Left lung (tissue), 14 donors: ENCODE measurements at places on chromosomes 6 and 20. TPM values are rescaled to one million over a fixed set of nuclear protein-coding genes. Genes with fewer than 3 reads are reported as not detected.

The HLA-DQB1 gene
- polyA plus RNA-seq = 2.8 TPM

The TINAG gene
- not detected for polyA plus RNA-seq

The LAMA4 gene
- polyA plus RNA-seq = 213 TPM

The HAO1 gene
- not detected for polyA plus RNA-seq

The SPATS1 gene
- polyA plus RNA-seq = 1.2 TPM

The FGD2 gene
- 4.3 TPM for polyA plus RNA-seq

DNA sequence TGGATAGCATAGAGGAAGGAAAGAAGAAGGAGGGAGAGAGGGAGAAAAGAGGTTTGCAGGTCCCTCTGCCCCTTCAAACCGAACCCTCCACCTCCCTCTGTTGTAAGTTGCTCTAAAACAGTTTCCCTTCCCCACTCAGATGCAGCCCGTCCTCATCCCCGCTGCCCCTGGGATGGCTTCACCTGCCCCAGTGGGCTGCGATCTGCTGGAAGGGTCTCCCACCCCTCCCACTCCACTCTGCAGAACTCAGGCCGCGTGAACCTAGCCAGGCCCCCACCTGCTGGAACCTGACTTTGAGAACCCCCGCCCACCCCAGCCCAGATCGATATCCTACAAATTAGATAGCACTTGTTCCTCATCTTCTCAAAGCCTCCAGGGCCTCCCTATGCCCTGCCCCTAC, 190.8 kb downstream of the DLL1 start:
- H3K27ac ChIP-seq = no peak overlapping the region
- DNase-seq = no peak
- H3K27me3 ChIP-seq = no peaks in the 10 kb centered on the region
- no peak overlapping the region for H3K4me3 ChIP-seq

GRCh38 chr6:101000341-101000740, 119.2 kb upstream of the ASCC3 start:
- peaks cover 8% of the 10 kb centered on the region for H3K4me1 ChIP-seq
- no peaks in the 10 kb centered on the region for H3K36me3 ChIP-seq
- no peaks in the 10 kb centered on the region for H3K27me3 ChIP-seq

- no peaks in the 10 kb centered on the region for H3K27me3 ChIP-seq
- H3K27ac ChIP-seq = no peak overlapping the region
- no peaks in the 10 kb centered on the region for H3K36me3 ChIP-seq
- H3K4me1 ChIP-seq = peaks cover 8% of the 10 kb centered on the region
- no peak overlapping the region for H3K4me3 ChIP-seq
These were observed 4.9 kb upstream of the ASCC3 start for GRCh38 chr6:100886076-100886475.

DNA sequence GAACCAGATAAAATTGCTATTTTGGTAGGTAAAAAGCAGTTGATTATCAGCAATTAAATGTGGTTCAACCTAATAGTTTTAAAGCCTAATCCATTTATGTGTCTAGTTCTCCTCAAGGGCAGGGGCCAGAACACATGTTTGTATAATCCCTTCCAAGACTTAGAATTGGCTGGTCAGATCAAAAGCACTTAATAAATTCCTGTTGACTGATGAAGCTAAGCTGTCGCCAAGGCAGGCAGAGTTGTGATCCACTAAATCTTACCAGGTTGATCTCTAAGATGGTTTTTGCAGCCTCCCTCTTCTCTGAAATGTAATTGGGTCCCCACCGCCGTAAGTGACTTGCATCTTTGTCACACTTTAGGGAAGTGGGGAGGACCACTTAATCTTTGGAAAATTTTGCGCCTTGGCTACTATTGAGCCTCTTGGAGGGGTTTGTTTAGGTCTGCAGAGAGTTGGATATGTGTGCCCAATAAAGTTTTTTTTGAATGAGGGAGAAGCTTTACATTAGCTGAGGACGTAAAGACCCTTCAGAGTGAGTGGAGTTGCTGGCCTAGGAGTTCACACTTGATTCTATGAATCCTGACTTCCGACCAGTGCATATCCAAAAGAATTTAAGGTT, 65.9 kb downstream of the PHF20 start:
- H3K36me3 ChIP-seq = no peaks in the 10 kb centered on the region
- no peak for DNase-seq
- no peaks in the 10 kb centered on the region for H3K27me3 ChIP-seq
- no peaks in the 10 kb centered on the region for H3K4me1 ChIP-seq

DNA sequence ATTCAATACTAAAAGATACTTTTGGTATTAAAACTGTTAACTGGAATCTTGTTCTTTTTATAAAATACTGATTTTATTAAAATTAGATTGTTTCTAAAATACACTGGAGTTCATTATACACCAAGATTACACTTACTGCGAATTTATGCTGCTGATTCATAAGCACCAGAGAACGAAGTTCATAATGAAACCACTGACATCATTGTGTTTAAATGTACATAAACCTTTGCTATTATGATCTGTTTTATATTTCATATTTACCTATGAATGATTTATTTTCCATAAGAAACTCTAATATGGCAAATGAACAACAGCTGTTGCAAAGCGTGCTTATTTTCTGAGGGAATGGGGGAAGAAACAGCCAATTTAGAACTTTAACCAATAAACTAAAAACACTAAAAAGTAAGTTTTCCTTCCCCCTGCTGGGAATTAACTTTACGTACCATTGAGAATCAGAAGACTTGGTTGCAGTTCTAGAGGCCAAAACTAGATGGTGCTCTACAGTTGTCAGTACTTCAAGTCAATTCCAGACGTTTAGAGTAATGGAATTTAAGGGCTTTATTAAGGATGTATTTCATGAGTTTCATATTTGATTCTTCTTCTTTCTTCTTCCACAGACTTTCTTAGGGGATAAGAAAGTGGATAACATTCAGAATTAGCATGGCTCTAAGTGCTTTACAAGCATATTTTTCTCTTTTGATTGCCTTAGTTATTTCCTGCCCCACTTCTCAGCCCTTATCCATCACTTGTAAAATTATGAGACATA, 30.8 kb upstream of the COL19A1 start:
- H3K36me3 ChIP-seq = no peaks in the 10 kb centered on the region
- DNase-seq = no peak
- no peak overlapping the region for H3K27ac ChIP-seq
- no peak overlapping the region for H3K4me3 ChIP-seq

GRCh38 chr6:27066381-27066780, 181.1 kb upstream of the PRSS16 start:
- H3K27ac ChIP-seq = no peak overlapping the region
- no peak overlapping the region for H3K4me3 ChIP-seq
- H3K36me3 ChIP-seq = no peaks in the 10 kb centered on the region
- DNase-seq = no peak
- H3K4me1 ChIP-seq = no peaks in the 10 kb centered on the region

DNA sequence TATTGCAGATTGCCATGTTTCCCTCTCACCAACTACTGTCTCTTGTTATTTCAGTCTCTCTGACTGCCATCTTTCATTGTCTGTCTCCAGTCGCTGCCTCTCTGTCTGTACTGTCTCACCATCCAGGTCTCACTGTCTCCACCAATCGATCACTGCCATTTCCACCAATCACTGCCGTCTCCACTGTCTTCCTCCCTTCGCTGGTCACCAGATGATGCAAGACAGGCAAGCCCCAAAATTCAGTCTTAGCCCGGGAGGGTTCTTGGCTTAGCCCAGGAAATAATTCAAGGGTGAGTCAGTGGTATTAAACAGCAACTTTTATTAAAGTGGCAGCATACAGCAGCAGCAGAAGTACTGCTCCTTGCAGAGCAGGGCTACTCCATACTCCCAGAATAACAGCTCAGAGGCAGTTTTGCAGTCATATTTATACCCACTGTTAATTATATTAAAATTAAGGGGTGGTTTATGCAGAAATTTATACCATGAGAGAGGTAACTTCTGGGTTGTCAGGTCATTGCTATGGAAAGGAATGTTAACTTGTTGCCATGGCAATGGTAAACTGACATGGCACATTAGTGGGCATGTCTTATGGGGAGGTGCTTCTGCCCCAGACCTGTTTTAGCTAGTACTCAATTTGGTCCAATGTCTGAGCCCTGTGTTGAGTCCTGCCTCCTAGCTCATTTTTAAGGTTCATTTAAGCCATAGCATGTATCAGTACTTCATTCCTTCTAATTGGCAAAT, 23.0 kb upstream of the ECHDC1 start:
- peaks cover 5% of the 10 kb centered on the region for H3K4me1 ChIP-seq
- peak overlapping the region; percentile 33 for H3K27ac ChIP-seq
- H3K4me3 ChIP-seq = no peak overlapping the region

DNA sequence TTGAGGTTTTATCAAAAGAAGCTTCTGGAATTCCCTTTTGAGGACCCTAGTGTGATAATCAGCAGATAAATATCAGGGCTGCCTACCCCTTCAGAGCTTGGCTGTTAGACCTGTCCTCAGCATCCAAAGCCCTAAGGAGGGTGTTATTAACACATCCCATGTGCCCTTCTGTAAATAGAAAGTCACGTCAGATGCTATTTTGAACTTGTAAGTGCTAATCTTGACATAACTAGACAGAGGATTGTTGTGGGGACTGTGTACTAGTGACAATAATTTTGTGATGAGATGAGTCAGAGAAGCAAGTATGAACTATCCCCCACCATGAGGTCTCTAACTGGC, 4.9 kb upstream of the LAMA4 start:
- DNase-seq = no peak
- no peak overlapping the region for H3K4me3 ChIP-seq
- no peak overlapping the region for H3K27ac ChIP-seq
- no peaks in the 10 kb centered on the region for H3K4me1 ChIP-seq

DNA sequence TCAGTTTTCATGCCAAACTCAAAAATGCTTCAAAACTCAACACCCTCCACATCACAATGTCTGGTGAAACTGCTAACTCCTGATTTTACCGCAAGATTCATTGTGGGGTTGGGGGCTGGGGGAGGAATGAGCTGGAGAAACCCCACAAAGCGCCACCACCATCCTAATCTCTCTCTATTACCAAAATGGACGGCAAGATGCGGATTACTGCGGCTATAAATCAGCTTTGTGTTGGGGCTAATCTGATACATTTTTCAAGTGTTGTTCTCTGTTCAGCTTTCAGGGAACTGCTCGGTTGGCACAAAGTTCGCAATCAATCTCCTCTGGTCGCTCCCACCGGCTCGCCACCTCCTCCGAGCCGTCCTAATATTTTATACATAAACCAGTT, 83.7 kb downstream of the TMEM242 start:
- H3K36me3 ChIP-seq = no peaks in the 10 kb centered on the region
- no peak overlapping the region for H3K27ac ChIP-seq
- peaks cover 11% of the 10 kb centered on the region for H3K4me1 ChIP-seq
- no peak for DNase-seq

DNA sequence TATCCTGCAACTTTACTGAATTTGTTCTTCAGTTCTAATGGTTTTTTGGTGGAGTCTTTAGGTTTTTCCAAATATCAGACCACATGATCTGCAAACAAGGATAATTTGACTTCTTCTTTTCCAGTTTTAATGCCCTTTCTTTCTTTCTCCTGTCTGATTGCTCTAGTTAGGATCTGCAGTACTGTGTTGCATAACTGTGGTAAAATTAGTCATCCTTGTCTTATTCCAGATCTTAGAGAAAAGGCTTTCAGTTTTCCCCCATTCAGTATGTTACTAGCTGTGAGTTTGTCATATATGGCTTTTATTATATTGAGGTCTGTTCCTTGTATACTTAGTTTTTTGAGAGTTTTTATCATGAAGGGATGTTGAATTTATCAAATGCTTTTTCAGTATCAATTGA, 4.3 kb downstream of the MICA start:
- H3K4me1 ChIP-seq = peaks cover 7% of the 10 kb centered on the region
- no peak for DNase-seq
- no peak overlapping the region for H3K4me3 ChIP-seq
- peaks cover 24% of the 10 kb centered on the region for H3K36me3 ChIP-seq

- H3K27me3 ChIP-seq = no peaks in the 10 kb centered on the region
- no peak overlapping the region for H3K27ac ChIP-seq
- no peak overlapping the region for H3K4me3 ChIP-seq
- DNase-seq = no peak
- no peaks in the 10 kb centered on the region for H3K36me3 ChIP-seq
These were observed 69.1 kb upstream of the ADTRP start for GRCh38 chr6:11847515-11848345.

DNA sequence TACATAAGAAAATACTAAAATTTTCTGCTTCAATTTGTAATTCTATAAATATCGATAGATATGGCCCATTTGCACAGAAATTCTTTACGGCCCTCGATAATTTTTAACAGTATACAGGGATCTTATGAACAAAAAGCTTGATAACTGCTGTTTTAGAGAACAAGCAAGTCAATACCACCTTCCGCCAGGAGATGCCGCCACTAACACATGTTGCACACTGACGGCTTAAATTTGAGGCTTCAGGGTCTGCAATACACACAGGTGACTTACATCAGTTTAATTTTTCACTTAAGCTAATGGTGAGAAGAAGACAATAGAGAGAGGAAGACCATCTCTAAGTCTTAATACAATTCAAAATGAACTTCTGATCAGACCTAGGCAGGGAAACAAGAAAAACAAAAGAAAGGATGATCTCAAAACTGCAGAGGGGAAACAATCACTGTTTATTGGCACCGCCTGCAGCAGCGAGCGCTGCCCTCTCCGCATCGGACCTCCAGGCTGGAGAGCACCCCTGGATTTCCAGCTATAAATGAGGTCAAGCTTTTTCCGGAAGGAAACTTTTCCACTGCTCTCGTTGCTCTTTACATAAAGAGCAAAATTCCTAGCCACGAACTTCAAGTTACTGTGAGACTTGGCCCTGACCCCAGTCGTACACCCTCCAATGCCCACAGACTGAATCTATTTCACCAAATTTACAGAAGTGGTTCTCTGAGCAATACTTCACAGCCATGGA, 53.9 kb downstream of the OTOR start:
- H3K27me3 ChIP-seq = peaks cover 25% of the 10 kb centered on the region
- no peak for DNase-seq
- no peaks in the 10 kb centered on the region for H3K4me1 ChIP-seq
- no peak overlapping the region for H3K27ac ChIP-seq
- no peak overlapping the region for H3K4me3 ChIP-seq

DNA sequence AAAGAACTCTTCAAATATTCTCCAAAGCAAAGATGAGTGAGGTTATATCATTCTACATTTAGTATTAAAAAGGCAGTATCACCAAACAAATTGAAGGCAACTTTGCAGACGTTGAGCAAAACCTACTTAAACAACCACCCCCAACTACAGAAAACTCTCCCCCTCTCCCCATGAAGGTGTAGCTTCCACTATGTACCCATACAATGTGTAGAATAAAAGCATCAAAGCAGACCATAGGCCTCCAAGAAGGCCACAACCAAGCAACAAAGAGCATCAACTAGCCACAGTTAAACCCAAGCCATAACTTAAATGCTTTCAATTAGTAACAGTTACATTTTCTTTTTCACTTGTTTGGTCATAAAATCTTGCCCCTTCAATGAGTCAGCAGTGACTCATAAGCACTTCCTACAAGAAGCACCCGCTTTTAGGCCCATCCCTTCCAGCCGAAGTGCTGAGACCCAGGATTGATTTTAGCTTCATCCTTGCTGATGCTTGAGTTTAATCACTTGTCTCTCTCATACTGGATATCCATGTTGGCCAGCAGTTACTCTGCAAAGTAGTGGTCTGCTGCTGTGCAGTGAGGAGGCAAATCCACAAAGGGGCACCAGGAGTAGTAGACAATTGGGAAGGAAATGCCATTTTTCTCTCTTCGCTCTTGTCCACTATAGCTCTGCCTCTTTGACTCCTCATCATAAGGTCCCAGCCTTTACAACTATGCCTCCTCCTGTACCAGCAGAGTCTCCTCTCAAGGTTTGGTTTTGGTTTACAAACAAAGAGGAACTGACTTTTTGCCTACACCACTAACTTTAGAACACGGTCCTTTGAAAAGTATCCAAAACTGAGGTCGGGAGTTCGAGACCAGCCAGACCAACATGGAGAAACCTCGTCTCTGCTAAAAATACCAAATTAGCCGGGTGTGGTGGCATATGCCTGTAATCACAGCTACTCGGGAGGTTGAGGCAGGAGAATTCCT, 8.4 kb upstream of the NUP153 start:
- no peak overlapping the region for H3K4me3 ChIP-seq
- DNase-seq = no peak
- no peaks in the 10 kb centered on the region for H3K27me3 ChIP-seq
